Right renal cortex interstitium (tissue), 3 donors: ENCODE measurements at places on chromosomes 2 and 18. TPM values are rescaled to one million over a fixed set of nuclear protein-coding genes. Genes with fewer than 3 reads are reported as not detected.

DNA sequence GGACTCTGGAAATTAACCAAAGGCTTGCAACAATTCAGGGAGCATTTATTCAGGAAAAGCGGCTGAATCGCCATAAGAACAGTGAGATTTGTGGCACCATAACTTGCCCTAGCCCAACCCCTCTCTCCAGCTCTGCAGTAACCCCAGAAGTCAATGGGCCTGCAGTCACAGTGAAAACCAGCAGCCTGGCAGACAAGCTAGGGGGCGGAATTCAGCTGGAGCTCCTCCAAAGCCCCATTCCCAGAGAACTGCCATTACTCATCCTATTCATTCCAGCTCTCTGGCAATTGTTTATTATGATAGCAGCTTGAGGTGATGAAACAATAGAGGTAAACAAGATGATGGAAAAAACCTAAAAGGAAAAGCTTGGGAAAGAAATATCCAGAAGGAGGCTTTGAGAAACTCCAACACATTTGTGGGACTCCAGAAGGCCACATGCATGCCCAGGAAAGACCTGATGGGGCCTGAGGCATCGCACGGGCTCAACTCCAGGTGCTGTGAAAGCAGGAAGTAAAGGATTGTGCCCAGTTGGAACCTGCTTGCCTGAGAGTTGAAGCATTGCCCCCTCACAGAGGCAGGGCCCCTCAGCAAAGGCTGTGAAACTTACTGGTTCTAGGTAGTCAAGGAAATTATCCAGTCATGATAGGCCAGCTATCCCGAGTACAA is 126.7 kb downstream of the TWIST2 start:
- no peak for DNase-seq

Gene RNF181
- polyA plus RNA-seq = 158 TPM

Gene SP3
- 119 TPM for polyA plus RNA-seq

Gene SULT1C2
- polyA plus RNA-seq = 42.7 TPM

DNA sequence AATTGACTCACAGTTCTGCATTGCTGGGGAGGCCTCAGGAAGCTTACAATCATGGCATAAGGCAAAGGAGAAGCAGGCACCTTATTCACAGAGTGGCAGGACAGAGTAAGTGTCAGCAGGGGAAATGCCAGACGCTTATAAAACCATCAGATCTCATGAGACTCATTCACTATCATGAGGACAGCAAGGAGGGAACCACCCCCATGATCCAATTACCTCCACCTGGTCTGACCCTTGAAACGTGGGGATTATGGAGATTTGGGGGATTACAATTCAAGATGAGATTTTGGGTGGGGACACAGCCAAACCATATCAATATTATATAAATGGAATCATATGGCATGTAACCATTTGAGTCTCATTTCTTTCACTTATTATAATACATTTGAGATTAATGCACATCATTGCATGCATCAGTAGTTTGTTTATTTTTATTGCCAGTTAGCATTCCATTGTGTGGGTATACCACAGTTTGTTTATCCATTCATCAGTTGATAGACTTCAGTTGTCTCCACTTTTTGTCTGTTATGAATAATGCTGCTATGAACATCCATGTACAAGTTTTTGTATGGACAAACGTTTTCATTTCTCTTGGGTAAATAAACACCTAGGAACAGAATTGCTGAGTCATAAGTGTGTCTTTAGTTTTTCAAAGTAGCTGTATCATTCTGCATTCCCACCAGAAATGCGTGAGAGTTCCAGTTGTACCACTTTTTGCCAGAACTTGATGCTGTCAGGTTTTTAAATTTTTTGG is 5.8 kb upstream of the SRBD1 start:
- no peak for DNase-seq

- no peak for DNase-seq
Observed at GRCh38 chr2:182066400-182067087, 80.9 kb downstream of the PPP1R1C start.

Gene PMAIP1
- 3.1 TPM for polyA plus RNA-seq

DNA sequence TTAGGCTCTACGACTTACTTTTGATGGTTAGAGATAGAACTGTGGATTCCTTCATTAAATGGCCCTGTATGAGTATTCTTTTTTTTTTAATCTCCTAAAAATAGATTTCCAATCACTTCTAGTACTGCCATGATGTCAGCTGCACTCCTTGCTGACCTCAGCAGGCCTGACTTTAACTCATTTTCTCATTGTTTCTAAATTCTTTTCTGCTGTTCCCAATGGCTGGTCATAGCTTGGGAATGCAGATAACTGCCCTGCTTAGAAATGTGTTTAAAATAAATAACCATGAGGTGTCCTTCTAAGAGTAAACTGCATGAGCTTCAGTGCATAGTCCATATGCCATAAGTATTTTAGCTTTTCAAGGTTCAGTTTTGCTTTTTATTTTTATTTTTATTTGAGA is 15.7 kb downstream of the CCDC85A start:
- no peak for DNase-seq

- DNase-seq = no peak
Observed at GRCh38 chr2:113863144-113863543, 26.7 kb upstream of the ACTR3 start.

Gene AGXT
- not detected for polyA plus RNA-seq

- DNase-seq = no peak
Observed at GRCh38 chr18:80124131-80124530, 15.1 kb downstream of the ADNP2 start.

Gene MYOM1
- 6.9 TPM for polyA plus RNA-seq

DNA sequence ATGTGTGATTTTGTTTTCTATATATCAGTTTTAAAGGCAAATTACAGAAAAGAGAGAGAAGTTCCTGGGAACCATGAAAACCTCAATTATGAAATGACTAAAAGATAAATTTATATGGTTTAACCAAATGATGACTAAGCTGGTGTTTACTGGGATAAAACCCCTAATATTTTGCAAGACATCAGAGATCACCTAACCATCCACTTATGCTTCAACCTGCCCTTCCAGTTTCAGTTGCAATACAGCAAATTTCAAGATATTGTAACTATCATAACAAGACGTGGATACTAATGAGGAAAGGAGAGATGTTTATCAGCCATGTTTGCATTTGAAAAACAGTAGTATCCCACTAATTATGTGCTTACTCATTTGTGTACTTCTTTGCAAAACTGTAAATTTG is 108.2 kb downstream of the GAREM1 start:
- no peak for DNase-seq

- no peak for DNase-seq
Observed at GRCh38 chr2:223854741-223855140, 17.4 kb upstream of the AP1S3 start.

GRCh38 chr18:25282896-25283703 is 68.9 kb downstream of the ZNF521 start:
- no peak for DNase-seq

Gene FKBP1B
- polyA plus RNA-seq = 14.3 TPM

GRCh38 chr2:237196866-237197618 is 111.4 kb downstream of the COPS8 start:
- DNase-seq = no peak

- DNase-seq = no peak
Observed at GRCh38 chr2:112627060-112628040, 18.4 kb upstream of the SLC20A1 start.

DNA sequence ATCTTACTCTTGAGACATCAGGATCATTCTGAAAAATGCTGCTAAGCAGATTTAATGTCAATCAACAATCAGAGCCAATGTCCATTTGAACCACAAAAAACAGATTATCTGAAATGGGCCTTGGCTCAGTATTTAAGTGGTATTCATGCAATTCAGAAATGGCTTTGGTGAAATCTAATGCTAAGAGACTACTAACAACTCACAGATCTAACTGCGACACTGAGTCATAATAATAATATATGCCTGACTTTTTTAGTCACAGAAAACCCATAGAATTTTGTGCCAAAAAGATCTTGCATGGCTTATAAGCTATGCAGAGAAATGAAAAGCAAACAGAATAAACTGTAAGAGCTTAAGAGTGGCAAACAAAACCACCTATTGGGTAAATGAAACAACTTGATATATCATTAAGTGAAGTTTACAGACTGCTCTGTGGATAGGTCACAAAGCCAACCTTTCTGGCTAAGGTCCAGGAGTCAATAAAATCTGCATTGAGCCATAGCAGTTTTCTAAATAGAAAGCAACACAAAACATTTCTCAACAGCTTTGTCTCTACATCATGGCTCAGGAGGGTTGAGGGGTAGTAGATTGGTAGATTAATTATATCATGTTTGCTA is 234.3 kb downstream of the LRATD1 start:
- DNase-seq = peak; percentile 2

DNA sequence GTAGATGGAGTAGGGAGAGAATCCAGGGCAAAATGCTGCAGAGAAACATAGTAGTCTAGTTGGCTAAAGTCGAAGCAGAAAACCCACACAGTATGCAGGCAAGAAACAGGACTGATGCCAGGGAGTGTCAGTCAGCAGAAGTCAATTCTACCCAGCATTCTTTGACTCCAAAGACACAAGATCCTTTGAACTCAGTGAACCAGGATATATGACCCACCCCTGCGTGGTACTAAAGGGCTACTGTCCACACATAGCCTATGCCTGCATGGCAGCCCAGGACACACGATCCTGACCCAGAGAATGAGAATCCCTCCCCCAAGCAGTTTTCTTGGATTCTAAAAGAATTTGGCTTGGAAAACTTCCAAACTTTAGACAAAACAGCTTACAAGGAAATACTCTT is 42.5 kb downstream of the ALK start:
- peak; percentile 5 for DNase-seq

Gene GRHL1
- polyA plus RNA-seq = 4.7 TPM

DNA sequence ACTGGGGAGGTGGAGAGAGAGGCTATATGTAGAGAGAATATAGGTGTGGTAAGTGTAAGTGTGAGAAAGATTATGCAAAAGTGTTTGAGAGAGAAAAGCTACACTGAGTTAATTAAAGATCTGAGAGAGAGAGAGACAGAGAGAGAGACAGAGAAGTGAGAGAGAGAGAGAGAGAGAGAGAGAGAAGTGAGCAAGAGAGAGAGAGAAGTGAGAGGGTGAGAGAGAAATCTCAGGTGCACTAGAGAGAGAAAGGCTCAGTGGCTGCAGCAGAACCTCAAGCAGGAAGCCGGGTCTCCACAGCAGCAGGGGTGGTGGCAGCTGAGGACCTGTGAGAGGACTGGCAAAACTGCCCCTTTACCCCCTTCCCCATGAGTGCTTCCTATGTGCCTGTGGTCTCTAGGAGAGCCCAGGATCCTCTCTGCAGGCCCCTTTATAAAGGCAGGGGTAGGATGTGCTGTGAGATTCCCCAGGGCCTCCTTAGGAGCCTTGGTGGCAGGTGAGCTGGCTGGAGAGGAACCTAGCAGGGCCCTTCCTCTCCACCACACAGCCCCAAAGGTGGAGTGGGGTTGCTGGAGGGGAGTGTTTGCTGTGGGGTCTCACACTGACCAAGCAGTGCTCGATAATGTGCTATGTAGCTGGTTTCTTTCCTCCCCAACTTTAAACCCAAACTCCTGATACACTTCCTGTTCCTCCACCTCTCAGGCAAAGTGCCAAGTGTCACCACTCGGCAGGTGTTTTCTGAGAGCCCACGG is 52.6 kb downstream of the SLC4A5 start:
- DNase-seq = no peak

Gene SP9
- not detected for polyA plus RNA-seq

- no peak for DNase-seq
Observed at GRCh38 chr2:193228276-193228675, 1033.5 kb upstream of the TMEFF2 start.

Gene PLEK
- 7.4 TPM for polyA plus RNA-seq

Gene PTRHD1
- 34.9 TPM for polyA plus RNA-seq

GRCh38 chr2:174566871-174567270 is 30.7 kb downstream of the WIPF1 start:
- DNase-seq = no peak
